Natural killer cell (primary cell): ENCODE measurements at places on chromosomes 3 and 15.
A peak's percentile ranks its signal among the peaks of the same experiment; 100 is the strongest.

- no peak for DNase-seq
Measured at GRCh38 chr15:94673801-94674200, 442.4 kb downstream of the MCTP2 start.

DNA sequence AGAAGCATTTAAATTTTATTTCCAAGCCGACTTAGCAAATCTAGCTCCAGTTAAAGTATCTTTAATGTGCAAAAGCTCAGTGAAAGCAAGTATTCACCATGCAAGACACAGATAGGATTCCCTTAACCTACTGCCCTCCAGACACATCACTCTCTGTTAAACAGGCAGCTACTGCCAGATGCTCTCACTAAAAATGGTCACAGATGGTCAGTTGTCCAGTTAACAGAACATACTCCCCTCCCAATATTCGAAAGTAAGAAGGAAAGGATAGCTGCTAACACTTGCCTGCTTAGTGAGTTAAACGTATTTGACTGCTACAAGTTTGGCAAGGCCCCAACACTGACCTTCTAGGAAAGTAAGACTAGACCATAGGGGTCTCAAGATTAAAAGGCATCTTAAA, 73.7 kb downstream of the PRTG start:
- no peak for DNase-seq

GRCh38 chr15:40302288-40302886, 5.3 kb downstream of the PLCB2 start:
- DNase-seq, result no peak

GRCh38 chr15:46222826-46223225, 588.0 kb downstream of the SQOR start:
- no peak for DNase-seq

- DNase-seq, result peak; percentile 30
Measured at GRCh38 chr15:56428821-56429458, 36.0 kb downstream of the MNS1 start.

- DNase-seq, result no peak
Measured at GRCh38 chr3:187292181-187292580, 644 bp upstream of the MASP1 start.

GRCh38 chr3:106276755-106277612, 408.2 kb upstream of the CBLB start:
- DNase-seq, result peak; percentile 11

- peak; percentile 88 for DNase-seq
Measured at GRCh38 chr15:31265871-31266711, 60.5 kb upstream of the KLF13 start.

DNA sequence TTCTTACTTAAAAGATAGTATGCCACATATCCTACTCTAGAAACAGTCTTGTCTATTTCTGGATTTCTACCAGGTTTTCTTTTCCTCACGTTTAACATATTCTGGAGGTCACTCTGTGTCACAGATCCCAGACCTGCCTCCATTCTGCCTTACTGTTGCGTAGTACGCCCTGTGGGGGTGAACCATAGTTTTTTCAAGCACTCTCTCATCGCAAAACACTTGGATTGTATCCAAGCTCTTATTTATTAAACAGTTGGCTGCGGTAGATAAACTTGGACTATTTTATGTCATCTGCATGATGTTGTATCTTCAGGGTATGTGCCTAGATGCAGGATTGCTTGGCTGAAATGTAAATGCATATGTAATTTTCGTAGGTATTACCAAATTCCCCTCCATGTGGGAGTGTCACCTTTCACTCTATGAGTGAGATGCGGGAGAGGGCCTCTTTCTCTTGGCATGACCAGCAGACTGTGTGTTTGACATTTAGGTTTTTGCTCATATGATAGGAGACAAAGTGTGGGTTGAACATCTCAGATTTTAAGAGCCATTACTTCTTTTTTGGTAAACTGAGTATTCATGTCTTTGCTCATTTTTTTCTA, 55.8 kb downstream of the ABTB1 start:
- no peak for DNase-seq

DNA sequence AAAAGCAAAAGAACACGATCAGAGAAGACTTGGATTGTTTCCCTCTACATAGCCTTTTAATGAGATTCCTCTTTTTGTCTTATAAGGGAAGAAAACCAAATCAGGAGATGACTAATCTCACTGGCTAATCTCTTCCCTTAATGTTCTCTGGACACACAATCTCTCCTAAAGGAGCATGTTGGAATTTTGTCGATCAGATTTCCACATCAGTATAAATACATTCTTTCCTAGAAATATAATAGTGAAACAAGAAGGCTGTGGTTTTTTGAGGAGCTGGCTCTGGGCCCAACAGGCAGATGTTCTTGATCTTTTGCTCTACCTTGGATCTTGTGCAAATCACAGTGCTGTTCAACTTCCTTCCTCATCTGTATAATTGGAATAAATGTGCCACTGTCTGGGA, 94.0 kb downstream of the GTPBP8 start:
- DNase-seq, result no peak

DNA sequence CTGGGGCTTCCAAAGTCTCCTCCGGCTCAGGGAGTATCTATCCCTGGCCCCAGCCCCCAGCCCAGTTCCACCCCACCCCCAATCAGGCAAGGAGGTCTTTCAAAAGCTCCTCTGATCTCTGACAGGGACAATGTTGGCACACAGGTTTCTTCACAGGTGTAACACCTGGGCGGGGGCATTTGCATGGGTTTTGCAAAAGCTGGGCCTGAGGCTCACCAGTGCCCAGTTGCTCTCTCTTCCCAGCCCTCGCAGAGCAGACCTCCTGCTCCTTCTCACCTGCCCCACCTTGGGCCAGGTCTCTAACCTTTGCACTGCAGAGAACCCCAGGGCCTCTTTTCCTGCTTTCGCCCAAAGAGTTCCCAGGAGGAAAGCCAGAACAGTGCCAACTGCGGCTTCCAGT, 8.6 kb upstream of the CSK start:
- DNase-seq, result no peak

- DNase-seq, result no peak
Measured at GRCh38 chr3:102124704-102125103, 275.4 kb downstream of the NFKBIZ start.

DNA sequence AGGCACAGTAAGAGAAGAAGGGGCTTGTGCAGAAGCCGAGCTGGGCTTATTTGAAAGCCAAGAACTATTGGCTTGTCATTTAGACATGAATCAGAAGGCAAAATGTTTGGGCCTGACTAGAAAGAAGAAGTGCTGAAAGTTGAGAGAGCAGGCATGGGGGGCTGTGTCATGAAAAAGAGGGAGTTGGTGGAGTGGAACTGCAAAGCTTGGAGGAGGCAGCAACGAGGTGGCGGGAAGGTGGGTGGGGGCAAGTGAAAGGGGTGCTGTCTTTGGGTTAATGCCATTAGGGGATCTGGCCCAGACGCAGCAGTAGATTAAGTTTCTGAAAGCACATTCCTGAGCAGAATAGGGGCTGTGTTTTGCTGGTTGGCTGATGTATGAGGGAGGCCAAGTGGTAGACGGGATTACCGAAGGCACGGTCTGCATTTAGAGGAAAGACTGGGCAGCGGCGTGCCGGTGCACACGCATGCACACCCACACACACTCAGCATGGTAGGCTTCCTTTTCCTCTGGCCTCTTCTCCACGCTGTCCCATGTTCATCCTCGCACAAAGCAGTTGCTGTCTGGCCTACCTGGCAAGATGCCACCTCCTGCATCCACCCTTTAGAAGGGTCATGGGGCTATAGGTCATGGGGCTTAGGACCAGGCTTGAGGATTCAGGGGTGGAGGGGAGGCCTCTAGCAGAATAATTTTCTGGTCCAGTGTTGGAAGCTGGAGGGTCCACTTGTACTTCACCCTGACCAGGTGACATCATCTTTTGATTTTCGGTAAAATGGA, 43.0 kb downstream of the BOC start:
- no peak for DNase-seq

DNA sequence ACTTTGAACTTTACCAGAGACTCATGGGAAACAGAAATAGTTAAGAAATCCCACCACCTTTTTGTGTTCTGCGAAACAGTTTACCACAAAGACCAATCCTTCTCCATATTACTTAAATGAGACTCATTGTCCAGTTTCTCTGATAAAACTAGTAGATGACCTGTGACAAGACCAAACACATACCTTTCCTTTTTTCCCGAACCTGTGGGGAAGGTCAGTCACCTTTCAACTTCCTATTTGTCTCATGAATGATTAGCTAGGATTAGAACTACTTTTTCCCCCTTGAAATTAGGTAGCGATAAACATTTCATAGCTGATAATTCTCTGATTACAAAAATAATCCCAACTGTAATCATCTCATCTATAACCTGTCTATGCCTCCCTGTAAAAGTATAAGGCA, 2.3 kb upstream of the TBC1D5 start:
- no peak for DNase-seq

GRCh38 chr3:190131329-190131728, 10.6 kb upstream of the P3H2 start:
- no peak for DNase-seq
